ENCODE measurements at places on chromosomes 2 and 18.

GRCh38 chr2:53942280-53942679, 28.5 kb downstream of the PSME4 start:
- no peak for DNase-seq

- DNase-seq, result no peak
These were observed 66.4 kb downstream of the DCDC2C start for GRCh38 chr2:3769766-3770165.

DNA sequence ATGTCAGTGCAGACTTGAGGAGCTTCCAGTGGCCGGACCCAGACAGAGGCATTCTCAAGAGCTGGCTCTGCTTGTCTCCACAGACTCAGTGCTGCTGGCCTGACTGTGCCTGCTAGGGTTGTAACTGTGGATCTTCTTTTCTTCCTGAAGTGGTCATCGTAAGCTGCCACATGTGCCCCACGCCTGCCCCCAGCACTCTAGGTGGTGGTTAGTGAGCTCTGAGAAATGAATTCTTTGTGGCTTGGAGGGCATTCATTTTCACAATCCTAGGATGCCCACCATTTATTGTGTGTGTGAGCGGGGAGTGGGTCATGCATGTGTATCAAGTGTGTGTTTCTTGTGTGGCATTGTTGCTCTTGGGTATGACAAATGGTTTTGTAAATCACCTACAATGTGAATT, 23.1 kb downstream of the RAB12 start:
- DNase-seq, result no peak

DNA sequence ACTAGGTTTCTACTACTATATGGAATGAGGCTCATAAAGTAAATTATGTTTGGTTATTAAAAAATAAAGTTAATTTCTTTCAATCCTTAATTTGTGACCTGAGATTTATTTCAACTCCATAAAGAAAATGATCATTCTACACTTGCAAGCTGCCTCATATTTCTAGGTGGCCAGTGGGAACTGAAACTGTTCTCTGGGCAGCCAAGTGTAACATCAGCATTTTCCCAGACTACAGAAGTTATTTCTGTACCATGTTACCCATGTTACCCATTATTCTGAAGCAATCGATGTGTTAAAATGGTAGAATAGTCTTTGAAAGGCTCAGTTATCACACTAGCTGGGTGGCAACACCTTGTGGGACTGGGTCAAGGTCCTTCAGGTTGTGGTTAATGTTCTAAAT, 139.3 kb upstream of the FBXO11 start:
- no peak for DNase-seq

DNA sequence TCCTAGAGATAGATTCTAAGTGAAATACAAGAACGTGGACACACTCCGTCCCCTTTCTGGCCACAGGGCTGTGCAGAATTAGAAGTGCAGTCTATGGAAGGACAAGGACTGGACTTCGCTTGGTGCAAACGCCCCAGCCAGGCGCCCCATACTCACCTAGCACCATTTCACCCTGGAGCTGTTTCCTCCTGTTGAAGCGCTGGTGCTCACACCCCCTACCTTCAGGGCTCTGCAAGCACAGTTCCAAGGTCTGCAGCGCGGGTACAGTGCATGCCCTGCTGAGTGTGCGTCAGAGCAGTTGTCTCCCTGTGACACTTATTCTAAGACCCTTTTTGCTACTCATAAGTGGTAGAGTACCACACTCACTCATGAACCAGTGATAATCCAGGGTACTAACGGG, 3.0 kb downstream of the HPCAL1 start:
- DNase-seq, result peak; percentile 50

GRCh38 chr18:48409591-48410094, 460 bp upstream of the ZBTB7C start:
- no peak for DNase-seq
